ENCODE measurements at places on chromosomes 16 and 17.

DNA sequence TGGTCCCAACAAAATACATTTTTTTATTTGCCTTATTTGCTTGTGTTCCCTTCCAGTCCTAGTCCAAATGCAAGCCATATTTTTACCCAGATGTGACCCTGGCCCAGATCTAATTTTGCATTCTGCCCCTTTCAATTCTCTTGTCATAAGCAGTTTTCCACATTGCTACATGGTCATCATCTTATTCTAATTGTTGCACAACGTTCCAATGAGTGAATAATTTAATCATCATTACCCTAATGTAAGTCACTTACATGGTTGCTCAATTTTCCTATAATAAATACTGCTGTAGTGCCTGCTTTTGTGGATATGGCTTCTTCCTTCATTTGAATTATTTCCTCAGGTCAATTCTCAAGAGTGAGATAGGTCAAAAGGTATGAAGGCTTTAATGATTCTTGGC, 12.8 kb downstream of the RSAD1 start:
- DNase-seq = no peak

DNA sequence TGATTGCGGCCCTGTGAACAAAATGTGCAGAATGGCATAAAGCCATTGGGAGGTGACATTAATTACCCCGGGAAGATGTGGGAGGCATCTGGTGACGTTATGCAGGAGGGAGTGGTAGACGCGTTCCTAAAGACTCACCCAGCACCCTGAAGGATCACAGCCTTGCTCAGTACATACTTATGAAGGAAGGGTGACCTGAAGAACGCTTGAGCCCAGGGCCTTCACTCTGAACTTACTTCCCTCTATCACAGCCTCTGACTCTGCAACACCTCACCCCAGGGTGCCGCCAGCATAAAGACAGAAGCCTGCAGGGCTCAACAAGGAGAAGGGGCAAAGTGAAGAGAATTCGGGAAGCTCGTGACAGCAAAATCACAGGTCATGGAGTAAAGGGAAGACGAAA, 9.4 kb downstream of the MFSD6L start:
- DNase-seq = no peak

DNA sequence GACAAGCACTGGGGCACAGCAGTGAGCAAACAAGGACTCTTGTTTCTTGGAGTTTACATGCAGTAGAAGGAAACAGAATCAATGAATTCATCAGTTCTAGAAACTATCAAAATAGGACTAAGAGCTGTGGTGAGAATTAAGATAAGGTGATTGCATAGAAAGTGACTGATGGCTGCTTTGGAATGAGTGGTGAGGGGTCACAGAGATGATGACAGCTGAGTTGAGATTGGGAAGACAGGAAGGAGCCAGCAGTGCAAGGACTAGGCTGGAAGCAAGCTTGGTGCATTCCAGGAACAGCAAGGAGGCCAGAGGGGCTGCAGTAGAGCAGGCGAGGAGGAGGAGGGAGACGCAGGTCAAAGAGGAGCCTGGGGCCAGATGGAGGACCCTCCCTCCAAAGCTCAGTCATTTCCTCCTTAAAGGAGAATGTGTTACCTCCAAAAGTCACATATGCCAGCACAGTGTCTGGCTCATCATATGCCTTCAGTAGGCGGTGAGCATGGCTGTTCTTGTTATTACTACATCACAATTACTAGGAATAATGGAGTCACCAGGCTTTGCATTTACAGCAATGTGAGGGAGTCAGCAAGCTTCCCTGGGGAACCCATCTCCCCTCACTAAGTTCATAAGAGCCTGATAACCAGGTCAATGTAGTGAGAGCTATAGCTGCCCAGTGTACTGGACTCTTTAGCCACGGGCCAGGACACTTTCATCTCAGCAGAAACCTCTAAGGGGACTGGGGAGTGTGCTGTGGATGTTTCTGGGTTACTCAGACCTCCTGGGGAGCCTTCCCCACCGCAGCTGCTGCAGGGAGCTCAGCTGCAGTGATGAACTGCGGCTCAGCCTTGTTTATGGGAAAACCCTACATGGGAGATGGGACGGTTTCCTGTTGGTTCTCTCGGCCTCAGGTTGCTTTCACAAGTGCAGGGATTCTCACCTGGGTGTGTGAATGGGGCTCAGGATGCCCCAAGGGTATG, 157.2 kb downstream of the SEC14L1 start:
- no peak for DNase-seq

DNA sequence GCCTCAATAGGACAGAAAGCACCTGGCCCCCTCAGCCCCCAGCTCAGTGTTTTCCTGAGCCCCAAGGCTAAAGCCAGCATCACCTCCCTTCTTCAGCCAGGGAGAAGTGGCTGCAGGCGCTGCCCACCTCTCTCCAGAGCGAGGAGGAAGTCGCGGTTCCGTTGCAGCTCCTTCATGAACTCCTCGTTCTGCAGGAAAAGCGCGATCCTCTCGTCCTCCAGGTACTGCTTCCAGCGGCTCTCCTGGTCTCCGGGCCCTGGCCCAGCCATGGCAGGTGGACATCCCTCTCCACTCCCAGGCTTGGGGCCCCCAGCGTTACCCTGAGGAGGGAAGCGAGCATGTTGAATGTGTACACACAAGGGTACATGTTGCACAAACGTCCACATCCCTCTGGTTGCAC, 22.7 kb upstream of the MRPS23 start:
- DNase-seq = no peak

- no peak for DNase-seq
Observed at GRCh38 chr16:52308051-52308450, 238.9 kb downstream of the TOX3 start.

DNA sequence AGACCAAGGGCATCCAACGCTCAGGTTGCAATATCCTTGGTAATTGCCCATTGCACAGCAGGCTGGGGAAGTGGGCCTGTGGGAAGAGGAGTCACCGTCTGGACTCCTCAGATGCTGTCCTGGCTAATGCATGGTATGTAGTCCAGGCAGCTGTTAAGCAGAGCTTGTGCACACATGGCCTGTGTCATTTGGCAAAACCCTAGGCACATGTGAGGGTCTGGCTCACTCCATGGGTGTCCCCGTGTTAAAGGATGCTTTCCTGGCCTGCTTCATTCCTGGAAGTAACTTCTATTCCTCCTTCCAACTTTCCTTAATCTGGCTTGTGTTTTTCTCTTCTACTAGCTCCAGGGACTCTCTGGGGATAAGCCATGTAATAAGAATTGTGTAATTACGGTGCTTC, 378.0 kb upstream of the CA10 start:
- DNase-seq = no peak

- no peak for DNase-seq
Observed at GRCh38 chr17:70677783-70678647, 508.7 kb downstream of the KCNJ2 start.

- no peak for DNase-seq
Observed at GRCh38 chr17:76675648-76676047, 32.1 kb upstream of the ST6GALNAC1 start.

DNA sequence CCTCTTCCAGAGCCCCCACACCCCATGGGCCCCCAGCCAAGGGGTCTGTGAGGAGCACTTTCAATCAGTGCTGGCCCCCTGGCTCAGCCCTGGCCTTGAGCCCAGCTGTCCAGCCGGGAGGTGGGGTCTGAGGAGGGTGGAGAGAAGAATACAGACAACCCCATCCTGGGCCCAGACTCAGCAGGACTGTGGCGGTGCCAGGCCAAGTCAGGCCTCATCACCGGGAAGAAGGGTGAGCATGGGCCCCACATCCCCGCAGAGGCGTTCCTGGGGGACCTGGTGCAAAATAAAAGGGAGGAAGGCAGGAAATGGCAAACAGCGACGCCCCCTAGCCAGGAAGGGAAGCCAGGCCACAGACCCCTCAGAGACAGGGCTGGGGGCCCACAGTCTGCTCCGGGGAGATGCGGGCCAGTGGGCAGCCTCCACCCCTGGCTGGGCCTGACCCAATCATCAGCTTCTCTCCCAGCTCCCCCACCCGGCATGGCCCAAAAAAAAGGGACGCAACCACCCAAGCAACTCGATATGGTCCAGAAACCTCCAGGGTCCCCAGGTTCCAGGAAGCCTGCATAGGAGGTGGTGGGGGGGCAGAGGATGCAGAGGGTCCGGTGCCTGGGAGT, 20.6 kb downstream of the ZNF423 start:
- DNase-seq = no peak

GRCh38 chr17:21132428-21132827, 5.7 kb downstream of the DHRS7B start:
- no peak for DNase-seq

DNA sequence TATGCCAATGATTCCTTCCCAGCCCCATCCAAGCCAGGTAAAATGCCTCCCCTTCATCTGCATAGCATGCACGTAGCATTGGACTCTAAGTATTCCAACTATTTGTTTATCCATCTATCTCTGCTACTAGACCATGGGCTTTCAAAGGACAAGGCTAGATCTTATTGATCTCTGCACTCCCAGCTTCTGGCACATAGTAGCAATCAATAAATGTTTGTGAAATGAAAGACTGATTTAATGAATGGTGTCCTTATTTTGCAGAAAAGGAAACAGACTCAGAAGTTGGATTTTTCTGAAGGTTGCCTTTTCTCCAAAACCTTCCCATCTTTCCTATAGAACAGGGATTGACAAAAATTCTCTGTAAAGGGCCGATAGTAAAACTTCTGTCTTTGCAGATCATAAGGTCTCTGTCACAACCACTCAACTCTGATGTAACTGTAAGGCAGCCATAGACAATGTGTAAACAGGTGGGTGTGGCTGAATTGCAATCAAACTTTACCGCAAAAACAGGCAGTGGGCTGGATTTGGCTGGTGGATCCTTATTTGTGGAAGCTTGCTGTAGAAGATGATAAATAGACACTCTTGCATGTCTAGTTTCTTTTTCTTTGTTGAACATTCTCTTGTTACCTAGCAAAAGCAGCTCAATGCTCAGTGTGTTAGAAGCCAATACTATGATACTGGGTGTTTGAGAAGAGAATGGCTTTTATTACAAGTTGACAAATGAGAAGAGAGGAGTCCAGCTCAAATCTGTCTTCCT, 7.6 kb upstream of the CMTR2 start:
- DNase-seq = no peak

DNA sequence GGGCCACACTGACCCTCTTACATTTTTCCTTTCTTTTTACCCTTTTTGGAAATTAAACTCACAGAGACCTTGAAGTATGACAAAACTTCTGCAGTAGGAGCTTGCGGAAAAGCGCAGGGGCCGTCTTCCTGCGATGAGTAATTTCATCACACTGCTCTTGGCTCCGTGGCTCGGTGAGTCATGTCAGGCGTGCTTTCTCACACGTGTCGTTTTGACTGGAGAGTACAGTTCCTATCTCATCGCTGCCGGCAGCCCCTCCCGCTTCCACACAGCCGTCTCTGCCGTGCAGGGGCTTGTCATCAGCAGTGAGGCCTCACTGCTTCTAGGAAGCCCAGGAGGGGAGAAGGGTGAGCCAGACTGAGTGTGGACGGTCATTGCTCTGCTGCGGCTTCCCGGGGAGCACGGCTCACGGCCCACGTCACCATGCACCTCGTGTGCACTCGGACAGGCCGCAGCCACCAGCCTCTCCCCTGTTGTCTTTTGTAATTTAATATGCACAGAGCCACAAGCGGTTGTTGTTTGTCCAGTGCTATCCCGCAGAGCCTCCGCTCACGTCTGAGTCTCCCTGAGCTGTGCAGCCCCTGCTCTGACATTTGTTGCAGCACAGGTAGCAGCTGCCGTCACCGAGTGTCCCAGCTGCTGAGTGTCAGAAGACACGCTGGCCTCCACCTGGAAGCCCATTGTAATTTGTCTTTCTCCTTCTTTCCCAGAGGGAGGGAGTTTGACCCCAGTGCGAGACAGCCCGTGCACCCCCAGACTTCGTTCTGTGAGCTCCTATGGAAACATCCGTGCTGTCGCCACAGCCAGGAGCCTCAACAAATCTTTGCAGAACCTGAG, 99.4 kb upstream of the CHMP6 start:
- peak; percentile 85 for DNase-seq

GRCh38 chr17:74350486-74350885, 11.2 kb downstream of the BTBD17 start:
- no peak for DNase-seq

DNA sequence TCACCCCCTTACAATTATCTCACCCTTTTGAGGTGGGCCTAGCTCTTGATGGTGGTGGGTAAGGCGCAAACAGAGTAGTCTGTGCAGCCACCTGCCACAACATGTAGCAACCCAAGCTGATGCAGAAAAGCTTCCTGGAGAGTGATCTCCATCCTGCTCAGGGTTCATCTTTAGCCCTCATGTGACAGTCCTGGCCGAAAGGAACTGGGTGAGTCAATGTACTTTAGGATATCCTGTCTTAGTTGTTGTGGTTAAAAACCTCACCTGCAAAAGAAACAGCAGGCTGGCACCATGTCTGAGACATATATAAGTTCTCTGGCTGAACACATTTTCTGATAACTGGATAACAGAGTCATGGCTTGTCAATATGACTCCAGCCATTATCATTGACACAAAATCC, 183.5 kb upstream of the CPHXL start:
- DNase-seq = no peak

- DNase-seq = no peak
Observed at GRCh38 chr16:22240023-22240710, 34.1 kb downstream of the EEF2K start.
